ENCODE measurements at places on chromosomes 5 and 9. TPM values are rescaled to one million over a fixed set of nuclear protein-coding genes. Genes with fewer than 3 reads are reported as not detected.

Gene PCDHA11
- not detected for total RNA-seq

Gene FOXD4L4
- 0.69 TPM for total RNA-seq

Gene DEPDC1B
- 0.70 TPM for total RNA-seq

Gene FBN2
- 0.30 TPM for total RNA-seq

Gene CNTFR
- total RNA-seq, result not detected

Gene SPAG8
- total RNA-seq, result 5.6 TPM

Gene ZDHHC12
- total RNA-seq, result 25.7 TPM

GRCh38 chr9:113592876-113593575 is 129.5 kb downstream of the RGS3 start:
- peaks cover 15% of the 10 kb centered on the region for H3K4me1 ChIP-seq
- no peak for DNase-seq

DNA sequence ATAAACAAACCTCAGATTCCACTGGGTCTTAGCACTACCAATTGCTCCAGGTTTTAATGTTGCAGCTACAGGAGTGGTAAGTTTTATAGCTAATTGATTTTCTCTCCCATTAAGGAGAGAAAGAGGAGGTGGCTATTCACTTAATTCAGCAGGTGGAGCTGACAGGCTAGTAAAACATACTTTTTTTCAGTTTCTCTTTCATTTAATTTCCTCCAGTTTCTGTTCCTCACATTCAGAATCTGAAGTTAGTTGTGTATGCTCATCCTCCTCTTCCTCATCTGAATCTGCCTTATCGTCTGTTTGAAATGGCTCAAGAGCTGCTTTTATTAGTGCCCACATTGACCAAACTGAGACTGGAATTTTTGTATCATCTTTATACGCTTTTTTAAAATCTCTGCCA is 98.0 kb downstream of the PLPPR1 start:
- no peak overlapping the region for H3K4me3 ChIP-seq
- no peaks in the 10 kb centered on the region for H3K27me3 ChIP-seq
- no peak overlapping the region for H3K27ac ChIP-seq
- H3K4me1 ChIP-seq, result no peaks in the 10 kb centered on the region
- no peaks in the 10 kb centered on the region for H3K36me3 ChIP-seq

DNA sequence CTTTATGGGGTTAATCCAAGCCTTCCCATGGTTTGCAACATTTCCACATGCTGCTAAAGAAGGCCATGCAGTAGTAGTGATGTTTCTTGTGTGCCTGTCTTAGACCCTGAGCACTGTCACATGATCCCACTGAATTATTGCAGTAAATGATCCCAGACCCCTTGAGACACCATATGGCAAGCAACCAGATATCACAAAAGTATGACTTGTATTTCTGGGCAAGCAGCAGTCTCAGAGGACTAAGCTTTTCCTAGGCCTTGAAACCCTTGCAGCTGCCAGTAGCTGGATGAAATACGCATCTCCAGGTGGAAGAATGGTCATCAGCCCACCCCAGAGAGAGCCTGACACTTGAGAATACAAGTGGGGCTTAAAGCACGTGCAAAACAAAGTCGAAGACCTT is 41.8 kb downstream of the CDO1 start:
- no peak overlapping the region for H3K27ac ChIP-seq
- no peak for DNase-seq
- no peaks in the 10 kb centered on the region for H3K36me3 ChIP-seq
- no peaks in the 10 kb centered on the region for H3K27me3 ChIP-seq
- H3K4me3 ChIP-seq, result no peak overlapping the region
- H3K4me1 ChIP-seq, result no peaks in the 10 kb centered on the region

- DNase-seq, result no peak
- no peak overlapping the region for H3K27ac ChIP-seq
- no peaks in the 10 kb centered on the region for H3K27me3 ChIP-seq
Observed at GRCh38 chr5:31811210-31811609, 172.3 kb downstream of the PDZD2 start.

- H3K36me3 ChIP-seq, result no peaks in the 10 kb centered on the region
- no peak overlapping the region for H3K27ac ChIP-seq
- no peak overlapping the region for H3K4me3 ChIP-seq
Observed at GRCh38 chr9:96186591-96187011, 115.4 kb downstream of the HSD17B3 start.

DNA sequence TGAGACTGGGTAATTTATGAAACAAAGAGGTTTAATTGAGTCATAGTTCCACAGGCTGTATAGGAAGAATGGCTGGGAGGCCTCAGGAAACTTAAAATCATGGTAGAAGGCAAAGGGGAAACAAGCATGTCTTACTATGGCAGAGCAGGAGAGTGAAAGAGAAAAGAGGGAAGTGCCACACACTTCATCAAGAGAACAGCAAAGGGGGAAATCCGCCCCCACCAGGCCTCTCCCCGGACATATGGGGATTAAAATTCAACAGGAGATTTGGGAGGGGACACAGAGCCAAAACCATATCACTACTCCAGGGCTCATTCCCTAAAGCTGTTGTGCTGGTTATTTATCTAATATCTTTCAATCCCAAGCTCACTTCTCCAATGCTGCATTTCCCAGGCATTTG is 50.2 kb upstream of the NR3C1 start:
- no peak for DNase-seq
- no peaks in the 10 kb centered on the region for H3K36me3 ChIP-seq
- peaks cover under 1% of the 10 kb centered on the region for H3K4me1 ChIP-seq
- H3K4me3 ChIP-seq, result no peak overlapping the region

DNA sequence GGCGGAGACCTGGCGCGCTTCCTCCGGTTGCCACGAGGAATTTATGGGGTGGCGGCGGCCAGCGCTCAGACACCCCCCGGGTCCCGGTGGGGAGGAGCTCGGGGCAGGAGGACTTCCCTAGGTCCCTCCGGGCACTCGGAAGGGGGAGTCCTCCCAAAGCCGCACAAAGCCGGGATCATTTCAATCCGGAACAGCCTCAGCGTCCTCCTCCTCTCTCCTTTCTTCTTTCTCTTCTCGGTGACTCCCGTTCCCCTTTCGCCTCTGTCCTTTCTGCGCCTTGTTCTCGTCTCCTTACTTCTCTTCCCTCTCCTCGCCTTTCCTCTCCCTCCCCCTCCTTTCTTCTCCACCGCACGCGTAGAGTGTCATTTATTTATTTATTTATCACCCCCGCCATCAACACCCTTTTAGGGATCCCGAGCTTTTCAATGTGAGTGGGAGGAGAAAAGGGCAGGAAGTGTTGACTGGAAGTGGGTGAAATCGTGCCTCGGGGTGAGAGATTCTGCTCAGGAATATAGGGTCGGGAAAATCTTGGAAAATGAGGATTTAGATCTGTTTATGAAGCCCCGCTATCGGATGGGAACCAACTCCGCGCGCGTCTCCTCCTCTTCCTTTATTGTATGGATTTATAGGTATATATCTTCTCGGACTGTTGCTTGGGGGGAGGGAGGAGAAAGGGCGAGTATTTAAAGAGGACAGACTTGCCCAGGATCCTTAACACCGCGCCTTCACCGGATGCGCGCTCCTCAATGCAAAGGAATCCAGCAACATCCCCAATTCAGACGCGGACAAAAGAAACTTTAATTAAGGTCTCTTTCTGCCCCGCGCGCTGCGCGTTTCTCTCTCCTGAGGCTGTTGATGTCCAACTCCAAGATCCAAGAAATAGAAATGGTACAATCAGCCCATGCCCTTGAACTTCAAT is 2.0 kb upstream of the ZNF462 start:
- no peaks in the 10 kb centered on the region for H3K4me1 ChIP-seq
- no peak overlapping the region for H3K27ac ChIP-seq
- no peak for DNase-seq
- H3K27me3 ChIP-seq, result peaks cover 19% of the 10 kb centered on the region
- no peak overlapping the region for H3K4me3 ChIP-seq

DNA sequence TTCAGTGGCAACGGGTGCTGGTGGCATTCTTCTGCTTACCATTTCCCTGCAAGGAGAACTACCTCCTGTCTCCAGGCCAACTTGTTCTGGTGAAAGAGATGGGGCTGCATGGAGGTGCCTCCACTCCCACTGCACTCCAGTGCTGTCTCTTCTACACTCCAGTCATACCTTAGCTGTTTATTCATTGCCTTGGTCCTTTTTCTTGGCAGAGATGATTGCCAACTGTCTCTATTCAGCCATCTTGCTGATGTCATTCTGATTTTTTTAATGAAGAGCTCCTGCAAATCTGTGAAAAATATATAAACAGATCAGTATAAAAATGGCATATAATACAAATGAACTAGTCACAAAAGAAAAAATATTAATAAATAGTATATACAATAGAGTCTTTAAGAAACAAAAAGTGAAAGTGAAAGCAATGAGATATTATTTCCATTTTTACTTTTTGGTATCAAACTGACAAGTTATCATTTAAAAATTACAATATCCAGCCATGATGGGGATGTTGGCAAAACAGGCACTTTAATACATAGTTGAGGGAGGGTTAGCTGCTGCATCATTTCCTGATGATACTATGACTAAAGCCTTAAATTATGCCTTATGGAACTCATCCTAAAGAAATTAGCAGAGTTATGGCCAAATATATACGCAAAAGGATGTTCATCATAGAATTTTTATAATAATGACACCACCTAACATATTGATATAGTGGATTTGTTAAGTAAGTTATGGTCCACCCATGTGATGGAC is 109.4 kb downstream of the CARTPT start:
- H3K36me3 ChIP-seq, result no peaks in the 10 kb centered on the region
- H3K4me1 ChIP-seq, result no peaks in the 10 kb centered on the region
- H3K27me3 ChIP-seq, result no peaks in the 10 kb centered on the region
- DNase-seq, result no peak
- no peak overlapping the region for H3K4me3 ChIP-seq

DNA sequence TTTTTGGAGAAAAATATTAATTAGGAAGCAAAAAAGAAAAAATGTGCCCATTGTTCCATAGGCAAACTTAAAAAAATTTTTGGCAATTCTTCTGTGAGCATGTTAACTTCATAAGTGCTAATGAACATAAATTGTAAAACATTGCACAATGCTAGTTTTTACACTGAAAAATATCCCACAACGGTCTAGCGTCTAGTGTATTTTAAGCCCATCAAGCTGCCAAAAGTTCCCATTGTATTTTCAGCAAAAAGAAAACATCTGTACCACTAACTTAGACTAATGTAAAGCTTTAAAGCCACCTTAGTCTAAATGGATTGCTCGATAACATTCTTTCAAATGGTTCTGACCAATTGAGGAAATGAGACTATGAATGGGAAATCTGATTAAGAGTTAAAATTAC is 2.8 kb downstream of the NR6A1 start:
- no peak overlapping the region for H3K4me3 ChIP-seq
- peaks cover 24% of the 10 kb centered on the region for H3K4me1 ChIP-seq
- H3K27ac ChIP-seq, result no peak overlapping the region

GRCh38 chr5:141182248-141182647 is at the start of gene PCDHB16:
Gene PCDHB16, plus strand, starts transcription at chr5:141182387. Its CDS starts 173 bp downstream, at chr5:141182560.
- no peak within 1 kb of the TSS for H3K27ac ChIP-seq
- H3K27me3 ChIP-seq, result no peaks in the 10 kb centered on the region
- DNase-seq, result no peak
- H3K4me1 ChIP-seq, result no peaks in the 10 kb centered on the region

DNA sequence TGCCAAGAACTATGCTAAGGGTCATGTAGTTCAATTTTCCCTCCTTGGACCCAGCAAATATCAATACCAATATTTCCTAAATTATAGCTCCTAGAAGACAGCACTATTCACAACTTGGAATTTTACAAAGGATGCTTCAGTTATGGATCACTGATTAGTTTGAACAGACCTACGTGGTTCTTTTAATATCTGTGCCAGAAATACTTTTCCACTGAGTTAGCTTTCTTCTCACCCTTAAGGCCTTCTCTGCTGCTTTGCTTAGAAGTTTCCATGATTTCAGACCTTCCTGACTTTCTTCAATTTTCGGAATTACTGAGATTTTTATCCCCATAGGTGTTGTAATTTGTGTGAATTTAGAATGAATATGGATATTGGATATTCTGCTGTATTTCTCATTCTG is 380.4 kb downstream of the PSAT1 start:
- DNase-seq, result no peak
- H3K4me3 ChIP-seq, result no peak overlapping the region
- no peaks in the 10 kb centered on the region for H3K27me3 ChIP-seq
- H3K27ac ChIP-seq, result no peak overlapping the region
- no peaks in the 10 kb centered on the region for H3K4me1 ChIP-seq
- no peaks in the 10 kb centered on the region for H3K36me3 ChIP-seq

DNA sequence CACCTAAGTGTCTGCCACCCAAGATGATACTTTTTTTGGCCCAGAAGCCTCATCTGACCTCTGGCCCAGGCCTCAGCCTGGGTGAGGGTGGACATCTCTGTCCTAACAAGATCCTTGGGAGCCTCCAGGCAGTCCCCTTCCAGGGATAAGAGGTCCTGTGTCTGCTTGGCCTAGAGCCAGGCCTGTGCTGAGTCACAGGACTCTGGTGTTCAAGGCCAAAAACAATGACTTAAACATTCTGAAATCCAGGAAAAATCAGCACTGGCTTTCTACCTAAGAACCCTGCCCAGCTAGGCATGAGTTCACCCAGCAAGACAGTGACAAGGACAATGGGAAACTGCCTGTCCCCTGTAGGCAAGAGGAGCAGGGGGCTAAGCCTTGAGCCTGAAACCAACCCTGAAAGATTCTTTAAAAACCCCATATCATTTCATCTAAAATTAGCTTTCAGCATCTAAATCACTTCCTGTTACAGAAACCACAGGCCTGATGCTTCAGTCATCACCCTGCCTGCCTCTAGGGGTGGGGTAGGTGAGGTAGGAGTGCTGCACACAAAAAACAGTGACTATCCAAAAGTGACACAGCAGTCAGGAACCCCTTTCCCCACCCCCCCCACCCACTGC is 29.9 kb downstream of the CSF2 start:
- peaks cover 77% of the 10 kb centered on the region for H3K4me1 ChIP-seq
- H3K27ac ChIP-seq, result peak overlapping the region; percentile 80
- peak; percentile 93 for DNase-seq
- H3K4me3 ChIP-seq, result peak overlapping the region; percentile 40

- H3K4me1 ChIP-seq, result no peaks in the 10 kb centered on the region
- no peak overlapping the region for H3K4me3 ChIP-seq
- H3K27ac ChIP-seq, result no peak overlapping the region
- H3K36me3 ChIP-seq, result no peaks in the 10 kb centered on the region
- no peak for DNase-seq
Observed at GRCh38 chr9:79902825-79903600, 331.2 kb downstream of the TLE4 start.

DNA sequence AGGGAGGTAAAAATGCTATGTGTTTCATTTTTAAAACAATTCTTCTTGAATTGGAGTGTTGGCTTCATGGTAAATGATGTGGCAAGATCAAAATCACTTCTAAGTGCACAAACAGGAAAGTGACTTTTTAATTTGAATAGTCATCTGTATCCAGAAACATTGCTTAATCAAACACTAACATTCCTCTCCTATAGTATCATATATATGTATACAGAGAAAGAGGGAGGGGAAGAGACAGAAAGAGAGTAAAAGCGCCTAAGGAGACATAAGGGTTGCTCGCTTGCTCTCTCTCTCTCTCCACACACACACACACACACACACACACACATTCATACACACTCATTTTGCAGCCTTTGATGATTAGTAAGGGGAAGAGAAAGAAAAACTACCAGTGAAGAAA is 95.4 kb upstream of the PRDM9 start:
- no peaks in the 10 kb centered on the region for H3K4me1 ChIP-seq
- no peak overlapping the region for H3K4me3 ChIP-seq
- H3K36me3 ChIP-seq, result no peaks in the 10 kb centered on the region
- no peak overlapping the region for H3K27ac ChIP-seq
- no peak for DNase-seq

GRCh38 chr9:14349146-14349446 is 35.2 kb upstream of the NFIB start:
- H3K27ac ChIP-seq, result no peak overlapping the region
- peaks cover 3% of the 10 kb centered on the region for H3K4me1 ChIP-seq
- no peak for DNase-seq
- no peak overlapping the region for H3K4me3 ChIP-seq
- no peaks in the 10 kb centered on the region for H3K36me3 ChIP-seq
- peaks cover 16% of the 10 kb centered on the region for H3K27me3 ChIP-seq

GRCh38 chr5:107285772-107286171 is 385.0 kb downstream of the EFNA5 start:
- no peak for DNase-seq
- H3K4me1 ChIP-seq, result no peaks in the 10 kb centered on the region
- no peak overlapping the region for H3K4me3 ChIP-seq
- H3K36me3 ChIP-seq, result no peaks in the 10 kb centered on the region
